Activated B cell treated with CpG ODN at 0.5 μM for 24 hours (primary cell): ENCODE measurements at places on chromosomes 5 and 9.

DNA sequence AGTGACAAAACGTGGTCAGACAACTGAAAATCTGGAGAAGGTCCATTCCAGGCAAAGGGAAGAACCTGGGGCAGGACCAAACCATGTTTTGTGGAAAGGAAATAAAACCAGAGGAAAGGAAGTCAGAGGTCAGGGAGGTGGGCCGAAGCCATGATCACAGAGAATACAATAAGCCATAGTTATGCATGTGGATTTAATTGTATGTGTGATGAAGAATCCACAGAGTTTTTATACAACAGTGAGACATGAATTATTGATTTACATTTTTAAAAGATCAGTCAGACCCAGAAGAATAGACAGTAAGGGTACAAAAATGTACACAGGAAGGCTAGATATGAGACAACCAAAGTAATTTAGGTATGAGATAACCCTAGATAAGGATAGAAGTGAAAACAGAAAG lies 20.8 kb downstream of the TTC33 start:
- H3K36me3 ChIP-seq, result peaks cover 21% of the 10 kb centered on the region
- no peaks in the 10 kb centered on the region for H3K4me1 ChIP-seq
- H3K4me3 ChIP-seq, result no peak overlapping the region

DNA sequence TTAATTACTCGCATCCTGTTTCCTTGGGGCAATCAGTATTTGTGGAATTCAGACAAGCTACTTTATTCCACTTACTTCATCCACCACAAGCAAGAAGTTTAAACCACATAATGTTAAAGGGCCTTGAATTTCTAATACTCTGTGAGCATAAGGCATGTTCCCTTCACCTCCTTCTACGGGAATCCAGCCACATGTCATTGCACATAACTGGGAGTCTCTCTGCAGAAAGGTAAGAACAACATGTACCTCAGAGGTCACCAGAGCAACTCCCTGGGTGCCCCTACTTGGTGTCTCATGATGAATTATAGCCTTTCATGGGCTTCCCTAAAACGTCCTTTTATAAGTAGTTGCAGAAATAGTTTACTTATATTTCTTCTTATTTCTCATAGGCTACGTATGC lies 553.2 kb downstream of the DTWD2 start:
- H3K27ac ChIP-seq, result no peak overlapping the region
- H3K36me3 ChIP-seq, result no peaks in the 10 kb centered on the region
- no peaks in the 10 kb centered on the region for H3K27me3 ChIP-seq
- DNase-seq, result no peak

GRCh38 chr5:149837680-149838269 lies 106.8 kb downstream of the PDE6A start:
- H3K27ac ChIP-seq, result no peak overlapping the region
- no peak for DNase-seq
- H3K36me3 ChIP-seq, result peaks cover 33% of the 10 kb centered on the region
- H3K27me3 ChIP-seq, result no peaks in the 10 kb centered on the region
- H3K4me1 ChIP-seq, result no peaks in the 10 kb centered on the region

DNA sequence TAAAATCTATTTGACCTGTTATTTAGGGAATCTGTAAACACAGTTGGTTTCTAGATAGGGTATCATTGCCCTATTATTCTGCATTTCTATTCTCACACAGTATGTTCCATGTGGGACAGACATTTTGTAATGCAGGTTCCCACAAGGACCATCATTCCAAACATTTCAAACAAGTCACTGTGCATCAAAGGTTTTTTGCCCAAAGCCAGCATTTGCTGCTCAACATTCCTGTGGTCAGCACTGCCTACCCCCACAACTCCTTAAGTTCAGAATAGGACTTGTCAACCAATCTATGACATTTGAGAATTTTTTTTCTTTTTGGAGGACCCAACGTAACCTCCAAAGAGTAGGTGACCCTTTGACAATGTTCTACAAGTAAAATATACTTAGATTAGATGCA lies 95.7 kb downstream of the LPAR1 start:
- no peak overlapping the region for H3K4me3 ChIP-seq
- H3K36me3 ChIP-seq, result no peaks in the 10 kb centered on the region
- peaks cover 5% of the 10 kb centered on the region for H3K4me1 ChIP-seq
- no peak overlapping the region for H3K27ac ChIP-seq

GRCh38 chr5:101664071-101664791 lies 631.9 kb downstream of the SLCO4C1 start:
- H3K4me3 ChIP-seq, result no peak overlapping the region
- no peak for DNase-seq
- H3K27ac ChIP-seq, result no peak overlapping the region
- H3K36me3 ChIP-seq, result no peaks in the 10 kb centered on the region
- H3K4me1 ChIP-seq, result no peaks in the 10 kb centered on the region
- no peaks in the 10 kb centered on the region for H3K27me3 ChIP-seq

- no peak overlapping the region for H3K27ac ChIP-seq
- H3K4me1 ChIP-seq, result no peaks in the 10 kb centered on the region
- H3K27me3 ChIP-seq, result no peaks in the 10 kb centered on the region
- no peak for DNase-seq
- no peaks in the 10 kb centered on the region for H3K36me3 ChIP-seq
- no peak overlapping the region for H3K4me3 ChIP-seq
Observed at GRCh38 chr5:78659714-78660113, 11.1 kb upstream of the LHFPL2 start.

DNA sequence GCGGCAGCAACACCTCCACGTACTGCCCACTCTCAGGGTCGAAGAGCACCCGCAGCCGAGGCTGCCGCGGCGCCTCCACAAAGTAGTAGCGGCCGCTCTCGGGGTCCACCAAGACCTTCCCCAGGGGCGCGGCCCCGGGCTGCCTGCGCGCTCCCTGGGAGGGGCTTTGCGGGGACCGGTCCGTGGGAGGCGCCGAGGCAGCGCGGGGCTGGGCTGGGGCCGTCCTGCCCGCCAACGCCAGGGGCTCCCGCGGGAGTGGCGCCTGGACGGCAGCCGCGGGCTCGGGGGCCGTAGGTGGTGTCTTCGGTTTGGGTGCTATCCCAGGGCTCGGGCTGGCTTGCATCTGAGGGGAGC lies 2.6 kb upstream of the MZB1 start:
- H3K36me3 ChIP-seq, result peaks cover 10% of the 10 kb centered on the region
- peak overlapping the region; percentile 94 for H3K4me3 ChIP-seq
- H3K27me3 ChIP-seq, result no peaks in the 10 kb centered on the region
- peak overlapping the region; percentile 95 for H3K27ac ChIP-seq
- H3K4me1 ChIP-seq, result peaks cover 45% of the 10 kb centered on the region

DNA sequence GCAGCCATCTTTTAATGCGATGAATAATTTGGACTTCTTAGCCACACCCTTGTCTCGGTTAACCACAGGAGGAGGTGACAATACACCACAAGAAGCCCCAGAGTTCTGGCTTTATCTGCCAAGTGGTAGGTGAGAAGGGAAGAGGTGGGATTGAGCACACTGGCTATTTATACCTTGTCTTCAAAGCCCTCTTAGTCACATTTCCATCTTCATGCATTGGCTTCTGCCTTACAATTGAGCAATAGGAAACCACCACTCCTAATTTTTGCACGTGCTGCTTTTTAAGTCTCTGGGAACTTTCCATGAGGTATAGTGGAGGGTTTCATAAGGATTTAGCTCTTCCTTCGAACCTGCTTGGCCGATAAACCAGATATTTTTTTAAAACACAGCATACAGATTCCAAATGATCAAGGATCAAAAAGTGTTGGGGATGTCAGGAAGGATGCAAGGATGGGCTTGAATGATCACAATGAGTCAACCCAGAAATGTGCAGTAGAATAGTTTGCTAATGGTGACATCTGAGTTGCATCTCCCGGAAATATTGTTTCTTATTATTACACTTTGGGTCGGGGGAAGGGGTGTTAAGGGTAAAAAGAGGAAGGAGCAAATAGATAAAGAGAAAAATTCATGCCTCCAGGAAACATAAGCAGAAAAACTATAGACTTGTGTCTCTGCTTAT lies 25.5 kb downstream of the PLAC8L1 start:
- peaks cover 10% of the 10 kb centered on the region for H3K4me1 ChIP-seq
- DNase-seq, result no peak
- H3K36me3 ChIP-seq, result no peaks in the 10 kb centered on the region
- no peak overlapping the region for H3K4me3 ChIP-seq

GRCh38 chr9:82538634-82539033 lies 524.3 kb downstream of the RASEF start:
- H3K27ac ChIP-seq, result no peak overlapping the region
- no peak for DNase-seq
- H3K4me1 ChIP-seq, result no peaks in the 10 kb centered on the region
- H3K4me3 ChIP-seq, result no peak overlapping the region
- H3K27me3 ChIP-seq, result no peaks in the 10 kb centered on the region
- no peaks in the 10 kb centered on the region for H3K36me3 ChIP-seq

GRCh38 chr9:78351816-78352215 lies 54.9 kb downstream of the PSAT1 start:
- H3K36me3 ChIP-seq, result no peaks in the 10 kb centered on the region
- no peaks in the 10 kb centered on the region for H3K4me1 ChIP-seq
- H3K4me3 ChIP-seq, result no peak overlapping the region
- no peak overlapping the region for H3K27ac ChIP-seq
- H3K27me3 ChIP-seq, result no peaks in the 10 kb centered on the region

DNA sequence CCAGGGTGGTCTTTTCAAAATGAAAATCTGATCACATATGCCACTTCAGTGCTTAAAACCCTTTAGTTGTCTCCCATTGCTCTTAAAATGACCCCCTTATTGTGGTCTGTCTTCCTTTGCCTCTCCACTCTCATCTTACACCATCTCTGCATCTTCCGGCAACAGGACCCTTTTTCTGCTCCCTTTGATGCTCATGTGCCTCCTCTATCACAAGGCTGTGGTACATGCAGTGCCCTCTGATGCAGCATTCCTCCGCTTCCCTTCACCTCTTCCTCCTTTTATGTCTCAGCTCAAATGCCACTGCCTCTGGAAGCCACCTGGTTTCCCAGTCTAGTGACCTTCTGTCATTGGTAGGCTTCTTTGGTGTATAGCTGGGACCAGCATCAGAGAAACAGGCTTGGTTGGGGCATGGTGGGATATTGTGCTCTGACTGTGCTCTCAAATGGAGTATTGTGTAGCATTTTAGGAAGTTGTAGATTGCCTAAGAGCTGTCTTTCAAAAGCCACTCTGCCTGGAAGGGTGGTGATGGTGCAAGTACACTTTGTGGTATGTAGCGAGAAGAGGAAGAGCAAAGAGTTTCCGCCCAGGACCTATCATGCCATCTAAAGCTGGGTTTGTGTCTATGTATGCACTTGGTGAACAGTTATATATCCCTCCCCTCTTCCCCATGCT lies 28.1 kb downstream of the ARHGAP26 start:
- no peak overlapping the region for H3K4me3 ChIP-seq
- H3K27ac ChIP-seq, result peak overlapping the region; percentile 51
- no peaks in the 10 kb centered on the region for H3K36me3 ChIP-seq
- no peak for DNase-seq
- H3K4me1 ChIP-seq, result peaks cover 86% of the 10 kb centered on the region
- H3K27me3 ChIP-seq, result no peaks in the 10 kb centered on the region

DNA sequence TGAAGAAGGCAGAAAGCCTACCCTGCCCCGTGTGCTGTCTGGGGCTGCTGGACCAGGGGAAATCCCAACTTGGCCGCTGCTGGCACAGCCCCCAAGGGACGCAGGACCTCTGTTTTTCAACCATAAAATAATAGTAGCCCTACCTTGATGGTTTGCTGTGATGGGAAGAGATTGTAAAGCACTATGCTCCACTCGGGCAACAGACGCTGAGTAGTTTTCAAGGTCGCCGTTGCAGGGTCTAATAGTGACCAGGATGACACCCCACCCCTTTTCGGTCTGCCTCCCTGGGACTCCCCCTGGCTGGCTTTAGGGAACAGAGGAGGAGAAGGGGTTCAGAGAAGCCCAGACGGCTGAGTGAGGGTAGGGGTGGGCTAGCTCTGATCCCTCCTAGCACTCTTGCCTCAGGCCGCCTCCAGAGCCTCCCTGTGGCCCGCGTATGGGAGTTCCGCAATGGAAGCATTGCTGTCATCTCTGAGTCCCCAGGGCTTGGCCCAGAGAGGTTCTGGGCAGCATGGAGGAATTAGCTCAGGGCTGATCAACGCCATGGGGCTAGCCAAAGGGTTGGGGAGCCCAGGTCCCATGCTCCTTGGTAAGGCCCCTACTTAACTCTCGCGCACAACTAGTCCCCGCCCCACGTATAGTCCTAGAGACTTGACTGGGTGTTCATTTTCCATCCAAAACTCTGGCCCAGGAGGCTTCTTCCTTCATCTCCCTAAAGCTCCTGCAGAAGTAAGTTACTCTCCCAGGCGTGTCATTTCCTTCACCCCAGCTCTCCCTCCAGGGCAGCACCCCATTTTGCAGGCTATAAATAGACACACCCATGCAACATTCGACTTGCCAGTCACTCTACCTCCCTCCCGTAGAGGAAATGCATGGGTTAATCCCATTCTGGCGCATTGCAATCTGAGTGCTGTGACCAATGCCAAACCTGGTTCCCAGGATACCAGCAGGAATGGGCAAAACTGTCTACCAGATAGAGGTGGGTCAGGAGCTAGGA lies 1.1 kb upstream of the IRF1 start:
- no peaks in the 10 kb centered on the region for H3K27me3 ChIP-seq
- peaks cover 73% of the 10 kb centered on the region for H3K4me1 ChIP-seq
- peaks cover 33% of the 10 kb centered on the region for H3K36me3 ChIP-seq

- H3K27me3 ChIP-seq, result peaks cover 6% of the 10 kb centered on the region
- H3K27ac ChIP-seq, result no peak overlapping the region
- H3K4me1 ChIP-seq, result no peaks in the 10 kb centered on the region
- H3K36me3 ChIP-seq, result no peaks in the 10 kb centered on the region
- DNase-seq, result no peak
Observed at GRCh38 chr5:127785098-127785927, 82.1 kb downstream of the CCDC192 start.

- no peak for DNase-seq
- H3K4me3 ChIP-seq, result no peak overlapping the region
- no peak overlapping the region for H3K27ac ChIP-seq
- H3K27me3 ChIP-seq, result no peaks in the 10 kb centered on the region
- H3K4me1 ChIP-seq, result no peaks in the 10 kb centered on the region
- H3K36me3 ChIP-seq, result no peaks in the 10 kb centered on the region
Observed at GRCh38 chr5:107418071-107418470, 252.7 kb downstream of the EFNA5 start.

- no peak for DNase-seq
- no peaks in the 10 kb centered on the region for H3K36me3 ChIP-seq
- H3K27ac ChIP-seq, result no peak overlapping the region
- H3K4me1 ChIP-seq, result peaks cover 5% of the 10 kb centered on the region
Observed at GRCh38 chr5:102782217-102782872, 27.2 kb downstream of the PAM start.

GRCh38 chr5:10220248-10220647 lies 29.4 kb downstream of the ATPSCKMT start:
- no peaks in the 10 kb centered on the region for H3K4me1 ChIP-seq
- H3K36me3 ChIP-seq, result peaks cover 12% of the 10 kb centered on the region
- no peaks in the 10 kb centered on the region for H3K27me3 ChIP-seq
- H3K4me3 ChIP-seq, result no peak overlapping the region
- no peak overlapping the region for H3K27ac ChIP-seq

DNA sequence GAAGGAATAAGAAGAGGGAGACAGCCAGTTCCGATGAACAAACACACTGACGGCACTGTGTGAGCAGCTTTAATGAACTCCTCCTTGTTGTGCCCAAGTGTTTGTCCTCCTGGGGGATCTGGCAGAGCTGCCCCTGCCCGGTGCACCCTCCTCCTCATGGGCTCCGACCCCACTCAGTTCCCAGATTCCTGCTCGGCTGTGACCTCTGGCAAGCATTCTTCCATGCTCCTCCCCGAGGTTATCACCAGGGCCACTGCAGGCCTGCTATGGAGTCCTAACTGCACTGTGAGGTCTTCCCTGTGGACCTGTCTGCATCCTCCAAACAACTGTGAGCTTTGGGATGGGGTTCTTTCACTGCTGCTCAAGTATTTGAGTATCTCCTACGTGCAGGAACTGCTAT lies 142.2 kb downstream of the DCP2 start:
- H3K27me3 ChIP-seq, result peaks cover 8% of the 10 kb centered on the region
- H3K27ac ChIP-seq, result no peak overlapping the region
- no peak for DNase-seq
- H3K4me3 ChIP-seq, result no peak overlapping the region
- H3K36me3 ChIP-seq, result no peaks in the 10 kb centered on the region
- H3K4me1 ChIP-seq, result no peaks in the 10 kb centered on the region

- no peak overlapping the region for H3K27ac ChIP-seq
- no peak for DNase-seq
- H3K4me3 ChIP-seq, result no peak overlapping the region
- peaks cover 1% of the 10 kb centered on the region for H3K27me3 ChIP-seq
Observed at GRCh38 chr5:143231416-143231815, 172.1 kb downstream of the NR3C1 start.
